Stimulated activated CD8-positive, alpha-beta memory T cell treated with anti-CD3 and anti-CD28 coated beads, Interleukin-15, amount 100 ng/mL, for 48 hours (primary cell): ENCODE measurements at places on chromosomes 2 and 18.

GRCh38 chr2:226180281-226180884 lies 619.2 kb downstream of the IRS1 start:
- DNase-seq, result no peak

- DNase-seq, result peak; percentile 26
Measured at GRCh38 chr2:106094131-106094841, 99.8 kb downstream of the UXS1 start.

DNA sequence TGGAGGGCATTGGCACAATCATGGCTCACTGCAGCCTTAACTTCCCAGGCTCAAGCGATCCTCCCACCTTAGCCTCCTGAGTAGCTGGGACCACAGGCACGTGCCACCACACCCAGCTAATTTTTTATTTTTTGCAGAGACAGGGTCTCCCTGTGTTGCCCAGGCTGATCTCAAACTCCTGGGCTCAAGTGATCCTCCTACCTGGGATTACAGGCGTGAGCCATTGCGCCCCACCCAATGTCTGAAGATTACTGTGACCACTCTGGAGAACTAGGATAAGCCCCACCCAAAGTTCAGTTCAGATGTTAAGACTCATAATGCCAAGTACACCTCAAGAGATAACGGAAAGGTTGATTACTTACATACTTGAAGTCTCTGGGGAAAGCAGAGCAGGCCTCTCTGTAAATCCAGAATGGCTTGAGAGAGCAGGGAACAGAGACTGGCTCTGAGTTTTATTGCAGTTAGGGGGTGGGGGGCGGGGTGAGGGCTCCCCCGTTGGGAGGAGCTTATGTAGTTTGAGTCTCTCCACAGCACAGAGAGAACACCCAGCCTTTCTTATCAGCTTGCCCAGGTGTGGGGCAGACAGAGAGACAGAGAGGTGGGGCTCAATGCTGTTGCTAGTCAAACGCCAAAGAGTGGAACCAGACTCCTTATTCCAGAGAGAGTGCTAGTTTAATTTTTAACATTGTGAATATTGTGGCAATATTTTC lies 26.5 kb upstream of the ERICH2 start:
- no peak for DNase-seq

DNA sequence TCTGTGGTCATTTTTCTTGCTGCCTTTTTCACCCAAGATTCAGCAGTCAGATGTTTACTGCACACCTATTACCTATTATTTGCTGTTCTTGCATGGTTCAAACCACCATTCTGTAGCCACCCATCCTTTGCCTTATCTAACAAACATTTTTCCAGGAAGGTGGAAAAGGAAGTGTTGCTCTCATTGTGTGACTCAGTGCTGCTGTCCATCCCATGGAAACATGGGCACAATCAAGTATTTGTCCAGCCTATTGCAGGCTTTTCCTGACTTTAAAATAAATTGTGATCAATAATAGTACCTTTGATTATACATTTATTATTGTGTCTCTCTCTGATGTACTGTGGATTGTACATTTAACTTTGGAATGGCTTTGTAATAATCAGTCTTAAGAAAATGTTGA lies 53.2 kb downstream of the USP14 start:
- DNase-seq, result no peak

DNA sequence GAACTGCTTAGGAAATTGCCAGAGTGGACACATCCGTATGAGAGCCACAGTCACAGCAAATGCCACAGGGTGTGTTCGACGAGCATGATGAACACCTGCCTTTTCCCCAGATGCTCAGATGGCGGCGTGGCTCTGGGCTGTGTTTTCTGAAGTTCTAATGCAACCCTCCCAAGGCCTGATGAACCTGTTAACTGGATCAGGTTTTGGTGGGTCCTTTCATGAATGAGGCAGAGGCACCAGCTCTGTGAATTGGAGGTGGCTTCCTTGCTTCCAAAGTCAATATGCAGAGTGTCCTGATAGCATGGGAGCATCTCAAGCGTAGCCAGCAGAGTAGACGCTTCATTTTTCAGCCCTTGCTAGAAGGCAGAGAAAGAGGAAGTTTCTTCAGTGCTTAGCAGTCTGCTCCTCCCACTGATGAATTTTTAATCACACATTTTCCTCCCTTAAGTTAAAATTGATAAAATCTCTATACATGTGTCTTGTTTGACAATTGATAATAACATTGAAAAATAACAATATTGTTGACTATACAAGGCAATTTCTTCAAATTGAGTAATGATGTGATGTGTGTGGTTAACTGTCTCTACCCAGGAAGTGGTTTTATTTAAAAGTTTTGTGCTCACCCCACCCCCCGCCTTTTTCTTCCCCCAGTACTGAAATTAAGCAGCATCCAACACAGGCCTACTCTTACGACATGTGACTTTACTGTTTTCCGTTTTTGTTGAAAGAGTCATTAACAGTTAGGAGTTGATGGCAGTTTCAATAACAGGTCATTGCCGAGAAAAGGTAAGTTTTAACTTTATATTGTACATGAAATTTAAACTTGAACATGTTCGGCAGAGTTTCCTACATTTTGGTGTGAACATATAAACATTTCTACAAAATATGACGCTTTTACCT lies at the start of gene ARHGAP15:
Gene ARHGAP15 (plus strand): TSS at position 739 of the 900 bp plus-strand sequence.
- DNase-seq, result peak; percentile 59

DNA sequence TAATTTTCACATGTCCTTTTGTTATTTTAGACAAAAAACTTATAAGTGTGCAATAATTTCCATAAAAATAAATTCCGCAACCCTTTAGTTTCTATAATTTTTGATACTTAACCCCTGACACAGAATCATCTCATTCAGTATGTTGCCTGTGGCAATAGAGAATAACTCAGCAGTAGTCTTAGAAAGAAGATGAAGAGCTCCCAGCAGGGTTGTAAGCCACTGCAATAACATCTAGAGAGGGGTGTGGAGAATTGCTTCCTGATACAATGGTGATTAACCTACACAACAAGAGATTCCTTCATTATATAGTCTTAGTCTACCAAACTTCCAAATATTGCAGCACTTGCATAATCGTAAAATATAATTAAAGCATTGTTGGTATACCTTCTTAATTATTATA lies 118.9 kb downstream of the TMX3 start:
- DNase-seq, result no peak

GRCh38 chr2:152033011-152033925 lies 65.6 kb downstream of the CACNB4 start:
- DNase-seq, result no peak

DNA sequence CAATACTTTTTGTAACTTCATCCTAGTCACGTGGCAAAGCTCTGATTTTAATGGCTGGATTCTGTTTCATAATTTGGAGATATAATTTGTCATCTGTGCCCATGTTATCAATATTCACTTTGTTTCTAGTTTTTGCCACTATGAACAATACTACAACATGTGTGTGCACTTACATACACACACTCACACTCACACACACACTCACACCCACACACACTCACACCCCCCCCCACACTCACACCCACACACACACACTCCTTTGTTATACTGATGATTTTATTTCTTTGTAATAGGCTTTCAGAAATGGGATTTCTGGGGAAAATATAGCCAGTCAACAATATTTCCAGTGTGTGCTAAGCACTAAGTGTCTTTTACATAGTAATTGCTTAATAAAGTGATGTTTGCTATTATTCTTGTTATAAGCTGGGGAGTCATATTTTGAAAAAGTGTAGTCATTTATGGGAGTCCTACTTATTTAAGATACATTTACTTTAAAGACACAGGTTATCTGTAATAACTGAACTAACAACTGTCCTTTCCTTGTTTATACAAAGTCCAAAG lies 22.8 kb upstream of the ROCK2 start:
- no peak for DNase-seq

DNA sequence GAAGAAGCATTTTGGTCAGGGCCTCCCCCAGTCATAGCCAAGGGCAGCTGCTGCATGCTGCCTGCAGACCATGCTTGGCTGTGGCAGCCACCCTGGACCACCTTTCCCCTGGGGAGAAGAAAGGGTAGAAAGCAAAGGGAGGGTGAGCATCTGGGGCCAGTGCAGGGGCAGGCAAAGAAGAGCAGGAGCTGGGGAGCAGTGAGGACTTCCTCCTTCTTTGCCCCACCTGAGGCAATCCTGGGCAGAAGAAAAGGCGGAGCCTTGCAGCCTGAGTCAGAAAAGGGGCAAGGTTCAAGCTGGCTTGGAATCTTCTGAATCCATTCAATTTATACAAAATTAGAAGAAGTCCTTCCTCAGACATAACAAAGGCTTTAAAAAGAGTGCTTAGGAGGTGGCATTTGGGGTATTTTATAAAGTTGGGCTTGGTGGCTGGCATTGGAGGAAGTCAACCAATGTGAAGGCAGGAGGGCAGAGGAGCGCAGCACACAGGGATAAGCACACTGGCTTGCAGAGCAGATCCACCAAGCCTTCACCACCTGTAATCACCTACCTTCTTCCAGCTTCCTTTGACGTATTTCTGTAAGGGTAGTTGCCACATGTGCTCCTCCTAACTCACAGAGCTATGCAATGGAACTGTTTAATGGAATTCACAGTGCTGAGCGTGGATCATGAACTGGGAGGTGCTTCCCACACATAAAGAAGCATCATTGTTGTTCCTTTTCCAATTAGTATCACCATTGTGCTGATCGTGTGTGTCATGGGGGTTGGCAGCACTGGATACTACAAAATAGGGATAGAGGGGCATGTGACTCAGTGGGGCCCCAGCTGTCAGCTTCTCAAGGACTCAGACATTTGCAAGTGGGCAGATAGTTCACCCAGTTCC lies 154.4 kb upstream of the EPAS1 start:
- DNase-seq, result no peak

- DNase-seq, result no peak
Measured at GRCh38 chr2:5736886-5737285, 44.7 kb downstream of the SOX11 start.

DNA sequence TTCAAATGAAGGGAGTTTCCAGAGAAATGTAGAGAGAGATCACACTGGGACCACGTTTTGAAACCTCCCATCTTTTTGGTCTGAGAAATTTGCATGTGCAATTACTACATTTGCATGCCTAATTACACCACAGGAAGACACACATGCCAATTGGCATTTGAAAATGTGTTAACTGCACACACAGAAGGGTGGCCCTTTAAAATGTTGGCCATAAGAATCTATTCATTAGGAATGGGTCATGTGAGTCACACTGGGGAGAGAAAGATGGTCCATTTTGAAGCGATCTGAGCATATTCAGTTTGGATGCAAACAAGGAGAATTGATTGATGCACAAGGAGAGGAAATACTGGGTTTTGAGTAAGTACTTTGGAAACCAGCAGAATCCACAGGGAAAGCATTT lies 1407.1 kb upstream of the ACVR2A start:
- no peak for DNase-seq

GRCh38 chr18:32048507-32049091 lies 30.0 kb downstream of the RNF125 start:
- no peak for DNase-seq

DNA sequence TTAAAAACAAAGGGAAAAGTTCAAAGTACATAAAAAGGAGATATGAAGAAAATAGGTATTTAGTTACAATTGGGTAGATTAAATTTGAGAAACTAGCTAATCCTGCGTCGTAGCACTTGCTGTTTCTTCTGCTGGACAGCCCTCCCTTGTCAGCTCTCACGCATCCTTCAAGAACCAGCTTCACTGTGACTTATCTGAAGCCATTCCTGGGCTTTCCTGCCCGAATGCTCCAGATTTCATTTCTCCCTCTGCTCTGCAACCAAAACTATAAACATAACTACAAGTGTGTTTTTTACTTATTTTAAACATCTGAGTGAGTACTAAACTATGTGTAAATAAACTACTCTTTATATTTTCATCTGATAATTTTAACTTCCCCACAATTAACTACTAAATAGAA lies 149.2 kb downstream of the MTCL1 start:
- no peak for DNase-seq
